ENCODE measurements at places on chromosomes 6 and 20.

DNA sequence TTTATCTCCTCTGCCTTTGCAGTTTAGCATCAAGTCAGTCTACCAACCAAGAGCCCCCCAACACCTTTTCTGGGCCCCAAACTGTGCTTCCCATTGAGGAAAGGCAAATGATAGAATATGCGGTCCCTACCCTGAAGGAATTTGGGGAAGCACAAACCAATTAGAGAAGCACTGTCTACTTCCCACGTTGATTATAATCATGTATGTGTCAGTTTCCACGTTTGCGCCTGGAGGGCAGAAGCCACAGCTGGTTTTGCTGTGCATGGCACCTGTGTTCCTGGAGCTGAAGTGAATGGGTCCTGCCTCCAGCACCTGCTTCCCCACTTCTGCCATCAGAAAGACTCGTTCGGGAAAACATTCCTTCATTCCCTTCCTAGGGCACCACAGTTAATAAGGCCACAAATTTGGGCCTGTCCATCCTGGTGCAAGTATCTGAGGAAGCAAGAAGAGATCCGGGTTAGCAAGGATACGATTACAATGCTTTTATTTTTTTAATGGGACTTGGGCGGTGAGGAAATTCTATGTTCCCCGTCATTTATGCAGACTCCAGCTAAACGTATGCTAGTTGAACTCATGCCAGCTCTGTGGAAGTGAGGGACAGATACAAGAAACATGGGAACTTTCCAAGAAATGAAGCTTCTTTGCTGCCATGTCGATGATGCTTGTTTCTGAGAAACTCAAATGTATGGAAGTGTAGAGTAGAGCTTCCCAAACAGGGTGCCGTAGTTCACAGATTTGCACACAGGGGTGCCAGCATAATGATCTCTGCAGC lies 333.5 kb downstream of the NRN1 start:
- no peak for DNase-seq

GRCh38 chr6:16359563-16359962 lies 121.2 kb downstream of the GMPR start:
- no peak for DNase-seq

DNA sequence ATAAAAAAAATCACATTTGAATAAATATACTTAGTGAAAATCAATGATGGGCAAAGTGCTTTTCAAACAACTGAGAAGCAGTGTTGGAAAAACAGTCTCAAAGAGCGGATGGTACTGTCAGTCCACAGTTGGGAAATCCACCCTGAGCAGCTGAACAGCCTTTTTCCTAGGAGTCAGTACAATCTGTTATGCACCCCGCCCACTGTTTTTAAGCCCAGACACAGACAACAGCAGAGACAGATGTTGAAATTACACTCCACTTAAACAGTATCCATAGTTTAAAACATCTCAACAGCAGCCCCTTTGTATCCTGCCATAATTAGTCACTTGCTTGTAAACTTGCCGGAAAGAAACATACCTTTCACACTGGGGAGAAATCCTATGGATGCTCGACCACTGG lies 372 bp downstream of the KIAA0408 start:
- DNase-seq = no peak

DNA sequence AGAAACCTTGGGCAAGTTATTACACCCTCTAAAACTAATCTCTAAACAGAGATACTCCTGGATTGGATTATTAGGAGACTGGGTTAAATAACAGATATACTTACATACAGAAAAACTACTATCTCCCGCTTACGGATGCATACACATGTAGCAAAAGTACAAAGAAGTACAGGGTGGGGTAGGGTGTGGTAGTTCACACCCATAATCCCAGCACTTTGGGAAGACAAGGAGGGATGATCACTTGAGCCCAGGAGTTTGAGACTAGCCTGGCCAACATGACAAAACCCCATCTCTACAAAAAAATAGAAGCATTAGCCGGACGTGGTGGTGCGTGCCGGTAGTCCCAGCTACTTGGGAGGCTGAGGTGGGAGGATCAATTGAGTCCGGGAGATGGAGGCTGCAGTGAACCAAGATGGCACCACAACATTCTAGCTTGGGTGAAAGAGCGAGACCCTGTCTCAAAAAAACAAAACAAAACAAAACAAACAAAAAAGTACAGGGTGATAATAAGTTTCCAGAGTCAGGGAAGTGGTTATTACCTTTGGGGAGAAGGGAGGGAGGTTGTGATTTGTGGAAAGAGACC lies 8.1 kb downstream of the PIM1 start:
- no peak for DNase-seq

GRCh38 chr6:13488015-13488895 lies 855 bp upstream of the GFOD1 start:
- DNase-seq = no peak
